ENCODE measurements at places on chromosomes 6 and 20.

DNA sequence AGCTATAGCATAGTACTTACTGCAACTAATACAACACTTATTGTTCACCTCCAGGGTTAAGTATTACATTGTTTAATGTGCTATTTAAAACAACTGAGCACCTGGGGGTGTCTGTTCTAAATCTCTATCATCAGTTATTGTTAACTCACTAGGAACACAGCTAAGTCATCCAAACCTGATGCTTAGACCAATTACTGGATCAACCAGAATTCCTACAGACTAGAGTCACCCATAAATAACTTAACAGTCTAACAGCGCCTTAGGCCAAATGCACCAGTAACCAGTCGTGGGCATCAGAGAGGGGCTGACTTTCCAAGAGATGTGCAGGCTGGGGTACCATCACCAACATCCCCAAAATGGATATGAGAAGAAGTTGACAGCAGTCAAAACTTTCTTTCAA lies 110.7 kb downstream of the ADTRP start:
- no peak for DNase-seq

- DNase-seq, result peak; percentile 33
Observed at GRCh38 chr6:107489636-107490565, at the start of gene SOBP. SOBP (plus strand) TSS chr6:107490117; CDS start chr6:107490617, 500 bp downstream.

DNA sequence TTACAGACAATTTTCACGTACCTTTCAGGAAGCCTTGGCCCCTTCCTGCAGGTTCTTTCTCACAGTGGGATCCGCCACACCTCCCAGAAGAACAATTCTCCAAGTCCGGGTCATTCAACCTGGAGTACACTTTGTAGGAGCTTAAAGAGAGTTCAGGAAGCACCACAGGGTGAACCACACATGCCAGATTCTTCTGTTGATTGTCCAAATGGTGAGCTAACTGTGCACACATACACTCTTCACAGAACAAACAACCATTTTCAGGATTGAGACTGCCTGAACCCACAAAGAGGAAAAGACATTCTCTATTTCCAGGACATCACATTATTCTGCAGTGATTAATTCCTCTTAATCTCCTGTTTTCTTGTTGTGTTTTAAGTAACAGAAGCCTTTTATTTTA lies 51.0 kb downstream of the SCGN start:
- DNase-seq, result no peak

- DNase-seq, result no peak
Observed at GRCh38 chr6:129790785-129791184, 70.3 kb downstream of the TMEM244 start.

- DNase-seq, result no peak
Observed at GRCh38 chr6:110549277-110549676, 72.9 kb upstream of the SLC22A16 start.

DNA sequence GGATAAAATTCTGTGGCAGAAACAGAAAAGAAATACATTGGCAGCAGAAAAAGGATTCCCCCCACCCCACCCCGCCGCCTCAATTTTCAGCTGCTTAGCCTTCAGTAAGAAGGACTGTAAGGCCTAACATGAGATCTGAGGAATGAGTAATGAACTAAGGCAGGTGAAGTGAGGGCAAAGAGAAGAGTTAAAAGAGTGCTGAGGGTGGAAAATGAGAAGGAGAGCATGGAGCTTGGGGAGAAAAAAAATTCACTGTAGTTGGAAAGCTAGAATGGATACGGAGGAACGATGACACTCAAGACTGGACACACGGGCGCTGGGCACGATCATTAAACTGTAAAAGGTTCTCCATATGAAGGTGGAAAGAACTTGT lies 14.6 kb downstream of the POM121L2 start:
- DNase-seq, result no peak

DNA sequence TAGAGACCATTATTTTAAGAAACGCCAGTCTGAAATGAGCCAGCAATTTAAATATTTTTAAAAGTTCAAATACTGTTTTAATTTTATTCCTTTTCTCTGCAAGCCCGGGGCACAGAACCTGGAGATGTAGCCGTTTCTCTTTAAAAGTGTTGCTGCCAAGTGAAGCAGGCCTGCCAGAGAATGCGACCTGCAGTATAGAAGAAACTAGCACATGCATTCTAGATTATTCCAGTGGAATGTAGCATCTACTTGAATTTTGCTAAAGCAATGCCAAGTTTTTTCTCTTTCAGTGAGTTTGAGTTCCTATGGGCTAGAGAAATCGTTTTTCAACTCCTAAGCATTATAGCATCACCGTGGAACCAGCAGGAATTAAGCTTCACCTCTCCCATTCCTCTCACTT lies 101.3 kb downstream of the QRSL1 start:
- DNase-seq, result no peak

- DNase-seq, result peak; percentile 63
Observed at GRCh38 chr6:112016320-112016719, 37.6 kb upstream of the CCN6 start.

DNA sequence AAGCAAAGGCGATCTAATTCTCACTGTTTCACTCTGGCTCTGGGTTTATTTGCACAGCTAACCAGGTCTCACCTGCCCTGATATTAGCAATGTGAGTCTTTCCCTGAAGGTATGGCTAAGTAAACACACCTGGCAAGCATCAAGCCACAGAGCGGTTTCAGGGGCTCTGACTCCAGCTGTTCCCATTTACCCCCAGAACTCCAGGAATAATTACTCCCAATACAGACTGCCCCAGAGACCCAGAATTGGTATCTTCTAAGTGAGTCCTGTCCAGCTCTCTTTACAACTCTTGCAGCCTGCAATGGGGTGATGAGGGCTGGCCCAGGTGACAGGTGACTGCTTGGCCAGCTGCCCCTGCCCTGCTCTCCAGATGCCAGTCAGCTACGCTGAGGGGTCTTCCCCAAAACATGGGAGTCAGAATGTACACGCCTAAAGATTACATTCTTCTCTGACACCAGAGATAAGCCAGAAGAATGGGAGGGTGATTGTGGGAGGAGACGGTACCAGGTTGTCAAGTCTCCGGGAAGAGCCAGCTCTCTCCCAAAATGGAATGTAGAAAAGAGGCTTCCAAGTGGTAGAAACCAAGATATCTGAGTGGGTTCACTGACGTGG lies 4.9 kb upstream of the LRRN4 start:
- DNase-seq, result no peak

DNA sequence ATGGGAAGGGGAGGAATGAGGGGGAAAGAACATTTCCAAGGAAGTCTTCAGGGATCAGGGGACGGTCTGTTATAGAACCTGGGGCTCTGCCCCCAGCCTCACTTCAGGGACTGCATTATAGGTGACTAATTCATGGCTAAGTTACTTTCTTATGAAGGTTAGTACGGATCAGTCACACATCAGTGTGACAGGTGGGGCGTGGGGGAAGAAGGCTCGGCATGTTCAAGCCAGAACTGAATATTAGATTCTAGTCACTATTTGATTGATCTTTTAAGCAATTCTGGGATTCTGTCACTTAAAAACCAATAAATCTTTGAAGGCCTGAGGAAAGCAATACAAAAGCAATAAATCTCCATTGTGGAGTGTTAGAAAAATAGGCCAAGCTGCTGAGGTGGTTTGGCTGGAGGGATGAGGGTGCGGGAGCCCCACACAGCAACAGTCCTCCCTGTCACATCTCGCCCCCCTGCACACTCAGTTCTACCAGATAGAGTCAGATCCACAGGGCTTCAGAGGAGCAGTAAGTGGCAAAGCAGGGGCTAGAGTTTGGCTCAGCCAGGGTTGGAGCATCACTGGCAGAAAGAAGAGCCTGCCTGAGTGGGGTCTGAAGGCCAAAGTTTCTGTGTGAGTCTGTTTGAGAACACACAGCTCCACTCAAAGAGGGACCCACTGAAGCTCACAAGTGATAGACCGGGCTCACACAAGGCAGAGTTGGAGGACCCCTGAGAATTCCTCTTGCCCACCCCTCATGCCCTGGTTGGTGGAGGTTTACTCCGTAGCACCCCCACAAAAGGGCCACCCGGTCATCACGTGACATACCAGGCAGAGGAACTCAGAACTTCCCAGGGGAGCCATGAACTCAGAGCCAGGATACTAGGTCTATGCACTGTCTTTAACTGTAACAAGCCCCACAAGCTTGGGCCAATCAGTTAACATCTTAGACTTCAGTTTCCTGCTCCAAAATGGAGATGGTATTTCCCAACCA lies 728.3 kb upstream of the CHD6 start:
- no peak for DNase-seq

DNA sequence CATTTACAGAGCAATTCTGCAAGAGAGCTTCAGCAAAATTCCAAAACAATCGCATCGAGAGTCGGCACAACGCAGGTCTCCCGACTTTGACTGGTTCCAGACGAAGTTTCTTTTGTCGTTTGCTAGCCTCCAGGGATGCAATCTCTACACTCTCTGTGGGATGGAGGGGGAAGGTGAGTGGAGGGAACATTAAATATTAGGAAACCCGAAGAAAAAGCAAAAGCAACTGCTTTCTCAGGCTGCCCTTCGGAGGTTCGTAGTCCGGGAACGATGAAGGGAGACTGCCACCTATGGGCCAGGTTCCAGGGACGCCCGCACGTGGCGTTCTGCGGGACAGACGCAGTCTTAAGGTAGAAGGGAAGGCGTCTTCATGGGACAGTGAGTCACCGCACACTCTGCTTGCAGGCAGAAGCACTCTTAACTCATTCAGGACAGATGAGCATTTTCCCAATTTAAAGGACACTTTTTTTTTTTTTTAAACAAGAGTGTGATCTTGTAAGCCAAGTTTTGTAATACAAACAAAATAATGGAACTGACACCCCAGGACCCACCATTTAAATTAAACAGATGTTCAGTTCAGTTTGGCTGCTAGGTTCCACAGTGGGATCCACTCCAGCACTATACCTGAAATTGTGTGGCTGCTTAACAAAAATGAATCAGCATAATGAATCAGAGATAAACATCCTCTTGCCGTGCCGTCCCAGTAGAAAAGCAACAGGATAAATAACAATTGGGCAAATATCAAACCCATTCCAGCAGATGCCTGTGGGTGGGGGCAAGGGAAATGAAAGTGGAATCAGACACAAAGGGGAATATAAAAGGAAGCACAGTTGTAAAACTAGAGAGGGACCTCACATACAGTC lies 65.8 kb upstream of the ARMC2 start:
- peak; percentile 73 for DNase-seq

DNA sequence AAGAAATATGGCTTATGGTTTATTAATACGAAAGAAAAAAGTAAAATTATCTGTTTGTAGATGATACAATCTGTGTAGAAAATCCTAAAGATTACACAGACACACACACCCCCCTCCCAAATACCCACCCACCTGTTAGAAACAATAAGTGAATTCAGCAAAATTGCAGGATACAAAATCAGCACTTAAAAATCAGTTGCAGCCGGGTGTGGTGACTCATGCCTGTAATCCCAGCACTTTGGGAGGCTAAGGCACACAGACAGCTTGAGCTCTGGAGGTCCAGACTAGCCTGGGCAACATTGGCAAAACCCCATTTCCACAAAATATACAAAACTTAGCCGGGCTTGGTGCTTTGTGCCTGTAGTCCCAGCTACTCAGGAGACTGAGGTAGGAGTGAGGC lies 42.3 kb downstream of the NINL start:
- DNase-seq, result no peak

DNA sequence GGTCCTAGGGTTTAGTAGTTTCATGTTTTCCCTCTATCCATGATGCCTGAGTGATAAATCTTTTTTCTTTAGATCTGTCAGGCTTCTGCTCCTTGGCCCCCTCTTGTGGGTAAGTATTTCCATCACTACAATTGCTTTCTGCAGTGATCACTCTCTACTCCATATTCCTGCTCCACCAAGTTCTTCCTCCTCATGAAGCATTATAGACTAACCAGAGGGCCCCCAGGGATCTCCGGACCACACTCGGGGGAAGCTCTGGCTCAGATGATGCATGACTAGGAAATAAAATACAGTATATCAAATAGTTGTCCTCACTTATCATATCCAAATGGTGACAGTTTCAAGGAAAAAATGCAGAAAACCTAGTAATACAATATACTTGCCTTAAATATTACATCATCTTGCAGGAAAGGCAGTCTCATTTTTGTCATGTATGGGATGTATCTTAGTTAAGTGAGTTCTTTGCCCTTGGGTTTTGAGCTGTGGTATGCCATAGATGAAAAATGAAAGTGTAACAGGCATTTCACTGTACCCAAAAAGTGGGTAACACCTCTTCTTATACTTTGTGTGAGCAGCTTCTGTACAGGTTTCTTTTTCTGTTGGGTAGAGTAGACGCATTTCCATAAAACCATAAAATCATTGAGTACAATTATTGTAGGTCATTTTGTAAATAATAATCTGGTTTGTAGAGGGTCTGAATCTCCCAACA lies 200.9 kb upstream of the EYA4 start:
- DNase-seq, result no peak

GRCh38 chr6:132569170-132569569 lies 952 bp upstream of the TAAR6 start:
- DNase-seq, result no peak

DNA sequence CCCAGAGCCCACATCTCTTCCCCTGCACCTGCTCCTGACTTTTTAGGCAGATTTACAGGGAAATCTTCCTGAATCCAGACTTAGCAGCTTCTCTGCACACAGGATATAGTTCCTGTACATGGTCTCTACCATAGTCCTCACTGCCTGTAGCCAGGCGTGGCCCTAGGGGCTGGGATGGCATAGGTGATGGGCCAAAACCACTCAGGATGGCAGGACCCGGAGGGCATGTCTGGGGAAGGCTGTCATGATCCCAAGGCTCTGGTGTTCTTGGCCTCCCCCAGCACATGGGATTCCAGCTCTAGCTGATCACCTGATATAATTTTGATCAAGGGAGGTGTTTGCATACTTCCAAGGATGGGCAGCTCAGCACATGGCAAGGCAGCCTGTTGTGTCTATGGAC lies 58.0 kb downstream of the TOX2 start:
- no peak for DNase-seq

DNA sequence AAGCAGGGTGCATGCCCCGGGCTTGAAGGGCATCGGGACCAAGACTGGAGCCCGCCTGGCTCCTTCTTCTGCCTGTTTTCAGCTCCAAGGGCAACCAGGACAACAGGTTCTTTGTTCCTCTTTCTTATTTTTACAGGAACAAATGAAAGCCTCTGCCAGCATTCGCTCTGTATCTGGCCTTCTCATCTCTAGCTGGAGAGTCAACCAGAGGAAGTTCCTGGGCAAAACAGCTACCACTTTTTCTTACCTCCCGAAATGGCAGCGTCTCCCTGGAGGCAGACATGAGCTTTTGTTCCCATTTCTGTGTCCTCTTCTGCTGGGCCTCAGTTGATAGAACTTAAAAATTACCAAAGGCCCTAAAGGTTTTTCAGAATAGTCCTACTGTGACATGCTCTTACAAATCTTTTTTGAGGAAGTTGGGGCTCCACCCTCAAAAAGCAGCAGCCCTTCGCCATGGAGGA lies 74.1 kb upstream of the NAA20 start:
- no peak for DNase-seq

- DNase-seq, result no peak
Observed at GRCh38 chr6:46378882-46379416, 112.3 kb downstream of the RCAN2 start.
